ENCODE measurements at places on chromosomes 4 and X.

GRCh38 chr4:126028876-126029275 lies 714.1 kb downstream of the FAT4 start:
- DNase-seq, result no peak

- no peak for DNase-seq
Observed at GRCh38 chrX:118528071-118528737, 32.6 kb downstream of the DOCK11 start.

DNA sequence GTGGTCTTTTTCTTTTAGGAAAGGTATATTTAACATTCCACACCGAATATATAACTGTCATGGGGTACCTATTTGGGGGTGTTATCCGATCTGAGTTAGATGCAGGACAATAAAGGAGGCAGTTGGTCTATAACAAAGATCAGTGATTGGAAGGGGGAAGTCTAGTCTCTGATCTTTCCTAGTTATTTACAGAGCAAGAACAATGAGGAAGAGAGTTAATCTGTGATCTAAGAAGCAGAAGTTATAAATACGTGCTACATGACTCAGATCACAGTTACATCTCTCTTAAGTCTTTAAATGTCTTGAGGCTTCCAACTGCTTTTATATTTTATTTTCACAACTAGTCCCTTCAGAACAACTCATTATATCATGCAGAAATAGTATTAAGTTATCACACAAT lies 33.2 kb upstream of the ARMCX4 start:
- no peak for DNase-seq

GRCh38 chr4:127737295-127737694 lies 7.1 kb downstream of the SLC25A31 start:
- no peak for DNase-seq
